Activated naive CD4-positive, alpha-beta T cell treated with anti-CD3 and anti-CD28 coated beads, Interleukin-2, amount 10 ng/mL, durations not matched to agents 5 hours and 36 hours (primary cell): ENCODE measurements at places on chromosomes 1 and 21. TPM values are rescaled to one million over a fixed set of nuclear protein-coding genes. Genes with fewer than 3 reads are reported as not detected.

The OR2L8 gene
- total RNA-seq = 0.30 TPM

The KRTAP7-1 gene
- total RNA-seq = not detected

The NCMAP gene
- not detected for total RNA-seq

The E2F2 gene
- 54.5 TPM for total RNA-seq

The PLA2G2F gene
- total RNA-seq = not detected

The MAN1A2 gene
- 40.4 TPM for total RNA-seq
